Stimulated activated CD8-positive, alpha-beta memory T cell treated with anti-CD3 and anti-CD28 coated beads, Interleukin-7, amount 100 ng/mL, for 1 hour (primary cell): ENCODE measurements at places on chromosomes 6 and 20.

- no peak for DNase-seq
Measured at GRCh38 chr6:126664271-126664670, 324.4 kb downstream of the CENPW start.

GRCh38 chr6:81241126-81242041 is 511.1 kb downstream of the TENT5A start:
- DNase-seq = no peak

DNA sequence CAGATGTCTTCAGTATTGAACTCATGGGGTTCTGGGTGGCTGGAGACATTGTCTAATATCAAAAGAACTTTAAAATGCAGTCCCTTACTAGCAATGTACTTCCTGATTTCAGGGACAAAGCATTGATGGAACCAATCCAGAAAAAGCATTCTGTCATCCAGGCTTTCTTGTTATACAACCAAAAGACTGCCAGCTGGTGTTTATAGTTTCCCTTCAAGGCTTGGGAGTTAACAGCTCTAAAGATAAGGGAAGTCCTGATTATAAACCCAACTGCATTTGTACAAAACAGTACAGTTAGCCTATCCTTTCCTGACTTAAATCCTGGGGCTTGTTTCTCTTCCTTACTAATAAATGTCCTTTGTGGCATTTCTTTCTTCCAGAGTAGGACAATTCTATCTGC is 160.0 kb downstream of the COL21A1 start:
- DNase-seq = no peak

DNA sequence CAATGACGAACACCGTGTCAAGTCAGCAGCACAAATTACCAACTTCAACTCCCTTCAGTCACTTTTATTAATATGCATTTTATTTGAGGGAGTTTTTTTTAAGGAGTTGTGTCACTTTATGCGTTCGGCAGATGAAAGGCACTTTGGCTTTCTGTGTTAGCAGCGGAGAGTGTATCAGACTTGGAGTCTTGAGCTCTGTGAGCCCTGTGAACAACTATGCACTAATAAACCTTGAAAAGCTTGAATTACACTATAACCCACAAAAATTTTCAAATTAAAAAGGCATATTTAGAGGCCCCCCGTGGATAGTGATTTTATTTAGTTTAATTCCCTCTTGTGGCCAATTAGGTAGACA is 335.3 kb upstream of the NT5E start:
- no peak for DNase-seq

DNA sequence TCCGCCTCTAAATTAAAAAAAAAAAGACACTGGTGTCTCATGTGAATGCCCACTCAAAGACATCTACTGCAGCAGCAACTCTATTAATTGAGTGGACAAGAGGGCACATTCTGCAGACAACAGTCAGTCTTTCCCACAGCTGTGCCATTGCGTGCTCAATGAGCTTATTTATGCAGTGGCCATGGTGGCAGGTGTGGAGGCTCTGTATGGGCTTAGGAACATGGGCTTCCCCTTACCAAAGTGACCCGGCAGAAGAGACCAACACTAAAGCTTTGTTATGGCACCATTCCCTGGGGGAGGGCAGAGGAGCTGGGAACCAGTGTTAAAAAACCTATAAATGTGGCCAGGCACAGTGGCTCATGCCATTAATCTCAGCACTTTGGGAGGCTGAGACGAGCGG is 4.2 kb upstream of the VAPB start:
- DNase-seq = no peak

- no peak for DNase-seq
Measured at GRCh38 chr20:8757146-8757545, 311.7 kb upstream of the PLCB4 start.

DNA sequence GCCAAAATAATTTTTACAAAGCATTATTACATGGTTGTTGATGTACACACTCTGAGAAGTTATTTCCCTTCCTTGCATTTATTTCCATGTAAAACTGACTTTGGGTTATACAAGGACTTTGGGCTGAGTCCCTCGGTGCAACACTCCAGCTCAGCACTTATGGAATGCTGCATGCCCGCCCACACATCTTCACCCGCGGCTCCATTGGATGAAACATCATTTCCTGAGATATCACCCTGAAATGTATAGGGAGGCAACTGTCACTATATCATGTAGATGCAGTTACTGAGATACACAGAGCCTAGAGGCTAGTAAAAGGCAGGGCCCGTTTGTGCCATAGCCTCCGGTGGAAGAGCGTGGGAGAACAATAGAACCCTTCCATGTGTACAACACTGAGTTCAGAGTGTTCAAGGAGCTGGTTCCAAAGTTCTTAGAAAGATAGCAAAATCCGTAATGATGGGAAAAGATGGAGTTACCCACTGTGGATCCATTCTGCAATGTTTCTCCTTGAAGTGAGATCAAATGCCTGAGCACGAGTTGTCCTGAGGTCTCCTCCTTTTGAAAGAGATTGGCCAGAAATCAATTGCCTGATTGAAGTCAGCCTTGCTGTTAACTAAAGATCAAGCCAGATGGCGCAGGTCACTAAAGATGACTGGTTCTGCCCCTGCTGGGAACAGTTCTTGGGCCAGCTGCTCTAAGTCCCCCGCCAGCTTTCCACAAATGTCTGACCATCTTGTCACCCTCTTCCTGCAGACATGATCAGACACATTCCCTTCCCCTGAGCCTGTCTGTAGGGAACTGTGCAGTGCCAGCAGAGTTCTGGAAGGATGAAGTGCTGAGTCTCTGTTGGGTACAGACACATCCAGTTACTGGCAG is 100.9 kb upstream of the IYD start:
- no peak for DNase-seq

DNA sequence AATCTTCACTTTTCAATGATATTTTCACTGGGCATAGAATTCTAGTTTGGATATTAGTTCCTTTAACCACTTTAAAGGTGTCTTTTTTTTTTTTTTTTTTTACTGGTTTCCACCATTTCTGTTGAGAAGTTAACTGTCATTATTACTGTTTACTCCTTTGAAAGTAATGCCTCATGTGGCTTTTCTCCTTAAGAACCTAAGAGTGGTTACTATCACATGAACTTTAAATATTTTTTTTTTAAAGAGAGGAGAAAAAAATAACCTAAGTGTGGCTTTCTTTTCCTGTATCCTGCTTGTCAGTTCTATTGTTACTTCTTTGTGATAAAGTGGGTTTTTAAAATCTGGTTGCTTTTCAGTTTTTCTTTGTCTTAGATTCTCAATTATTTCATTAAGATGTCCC is 229.5 kb downstream of the CDH26 start:
- no peak for DNase-seq

DNA sequence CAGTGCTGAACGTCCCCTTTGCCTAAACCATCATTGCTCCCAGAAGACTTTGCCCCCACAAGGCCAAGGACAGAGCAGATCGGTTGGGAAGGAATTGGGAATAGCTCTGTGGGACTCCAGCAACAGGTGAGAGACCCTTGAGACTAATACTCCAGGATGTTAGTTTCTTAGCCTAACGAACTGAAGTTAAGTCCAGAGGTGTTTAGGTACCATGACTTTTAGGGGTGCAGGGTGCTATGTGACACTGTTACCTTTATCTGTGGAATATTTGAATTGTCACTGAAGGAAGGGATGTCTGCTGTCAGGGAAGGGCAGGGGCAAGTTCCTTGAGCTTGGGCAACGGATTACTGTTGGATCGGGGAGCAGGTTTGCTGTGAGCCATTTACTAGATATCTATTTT is 1.9 kb downstream of the BLCAP start:
- DNase-seq = no peak

DNA sequence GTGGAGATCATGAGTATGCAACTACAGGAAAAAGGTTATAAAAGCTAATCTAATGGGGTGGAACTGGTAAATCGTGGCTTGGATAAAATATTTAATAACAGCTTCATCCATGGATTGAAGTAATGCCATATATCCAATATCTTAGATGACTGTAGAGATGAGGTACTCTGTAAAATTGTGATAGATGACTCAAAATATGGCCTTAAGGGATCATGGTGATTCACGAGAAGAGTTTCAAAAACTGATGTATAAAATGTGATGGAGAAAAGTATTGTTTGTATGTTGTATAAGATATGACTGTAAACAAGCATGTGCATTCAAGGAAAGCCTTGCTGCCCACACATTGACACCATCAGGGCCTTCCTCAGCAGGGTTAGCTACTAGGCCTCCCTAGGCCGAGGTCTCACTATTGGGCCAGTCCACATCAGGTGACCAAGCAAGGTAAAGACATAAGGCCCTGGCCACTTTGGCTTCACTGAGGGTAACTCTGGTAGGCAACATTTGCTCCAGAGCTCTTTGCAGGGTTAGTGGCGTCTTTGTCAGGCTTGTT is 17.7 kb upstream of the CCN6 start:
- no peak for DNase-seq

GRCh38 chr6:44820321-44820720 is 432.8 kb downstream of the CDC5L start:
- DNase-seq = no peak

DNA sequence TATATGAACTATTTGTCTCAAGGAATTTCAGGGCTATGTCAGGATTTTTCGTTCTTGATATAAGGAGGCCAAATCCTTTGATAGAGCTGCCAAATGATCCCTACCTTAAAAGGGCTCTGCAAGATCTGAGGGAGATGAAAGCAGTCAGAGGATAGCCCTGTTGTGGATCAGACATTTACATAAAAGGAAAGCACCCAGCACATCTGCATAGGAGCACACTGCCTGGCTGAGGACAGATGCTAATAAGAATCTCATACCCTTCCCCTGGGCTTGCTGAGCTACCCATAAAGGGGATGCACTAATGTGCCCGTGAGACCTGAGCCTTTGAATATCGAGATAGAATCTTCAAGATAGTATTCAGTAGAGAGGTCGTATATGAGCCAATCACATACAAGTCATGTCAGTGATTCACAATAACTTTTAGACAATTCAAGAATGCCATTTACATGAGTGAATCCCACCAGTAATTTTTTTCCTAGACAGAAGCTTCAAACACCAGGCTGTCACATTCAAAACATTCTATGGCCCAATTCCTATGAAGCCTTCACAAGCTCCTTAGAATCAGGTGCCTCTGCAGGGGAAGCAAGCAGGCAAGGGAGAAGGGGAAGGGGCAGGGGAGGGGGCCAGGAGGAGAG is 71.1 kb downstream of the STMND1 start:
- DNase-seq = no peak

- no peak for DNase-seq
Measured at GRCh38 chr20:63737695-63737944, 1.2 kb downstream of the LIME1 start.

DNA sequence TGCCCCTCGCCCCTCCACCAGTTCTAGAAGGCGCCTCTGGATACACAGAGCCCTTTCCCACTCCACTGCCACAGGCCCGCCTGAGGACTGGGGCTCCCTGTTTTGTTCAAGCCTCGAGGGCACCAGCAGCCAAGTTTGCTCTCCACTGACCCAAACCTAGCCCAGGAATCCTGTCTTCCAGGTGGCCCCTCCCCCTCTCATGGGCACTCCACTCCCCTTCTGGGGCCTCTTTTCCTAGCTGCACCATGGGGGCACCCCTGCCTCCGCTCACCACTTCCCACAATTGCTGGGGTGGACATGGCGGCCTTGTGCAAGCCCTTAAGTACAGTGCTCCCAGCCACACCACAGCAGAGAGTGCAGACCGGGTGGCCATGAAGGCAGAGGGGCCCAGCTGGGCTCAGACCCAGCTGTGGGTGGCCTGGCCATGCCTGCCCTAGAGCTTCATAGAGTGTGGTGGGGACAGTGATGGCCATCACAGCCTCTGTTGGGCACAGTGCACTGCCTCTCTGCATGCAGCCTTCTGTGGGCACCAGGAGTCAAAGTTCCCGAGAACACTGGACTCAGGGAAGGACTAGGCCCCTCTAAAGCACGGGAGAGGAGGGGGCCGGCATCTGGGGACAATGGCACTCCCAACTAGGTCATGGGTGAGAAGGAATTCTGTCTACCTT is 1.3 kb downstream of the MYL9 start:
- DNase-seq = no peak

GRCh38 chr20:54107181-54107580 is 36.8 kb upstream of the BCAS1 start:
- DNase-seq = no peak

DNA sequence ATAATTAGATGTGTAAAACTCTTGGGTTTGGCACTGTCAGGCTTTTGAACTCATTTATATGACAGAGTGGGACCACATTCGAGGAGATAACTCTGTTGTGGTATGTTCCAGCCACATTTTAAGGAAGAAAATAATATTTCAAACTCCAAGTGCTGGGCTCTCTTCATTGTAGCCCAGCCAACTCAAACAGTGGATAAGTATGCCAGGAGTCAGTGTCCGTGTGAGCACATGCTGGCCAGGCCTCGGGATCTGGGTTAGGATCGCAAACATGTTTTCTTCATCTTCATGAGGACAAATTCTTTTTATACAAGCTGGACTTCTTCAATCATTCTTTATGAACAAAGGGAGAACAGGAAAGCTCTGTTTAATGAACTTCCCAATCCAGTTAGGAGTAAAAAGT is 497.5 kb downstream of the MAFB start:
- DNase-seq = no peak

GRCh38 chr6:98578016-98578415 is 256.4 kb upstream of the POU3F2 start:
- DNase-seq = no peak

DNA sequence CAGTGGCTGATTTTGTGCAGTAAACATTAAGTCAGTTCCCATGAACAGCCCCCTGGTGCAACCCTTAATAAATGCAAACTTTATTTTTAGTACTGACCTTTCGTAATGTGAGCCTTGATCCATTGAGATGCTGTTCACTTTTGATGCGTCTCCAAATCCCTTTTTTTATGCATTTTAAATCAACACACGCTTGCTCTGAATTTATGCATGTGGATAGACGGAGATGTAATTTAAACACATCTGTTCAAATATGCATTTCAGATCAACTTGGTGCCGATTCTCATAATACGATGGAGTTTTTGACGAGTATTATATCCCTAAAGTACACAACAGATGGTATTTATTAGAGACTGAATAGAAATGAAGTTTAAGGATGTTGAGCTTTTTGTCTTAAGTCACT is 505.7 kb downstream of the CDKAL1 start:
- no peak for DNase-seq

- no peak for DNase-seq
Measured at GRCh38 chr20:4919047-4919704, 82.1 kb downstream of the SLC23A2 start.

DNA sequence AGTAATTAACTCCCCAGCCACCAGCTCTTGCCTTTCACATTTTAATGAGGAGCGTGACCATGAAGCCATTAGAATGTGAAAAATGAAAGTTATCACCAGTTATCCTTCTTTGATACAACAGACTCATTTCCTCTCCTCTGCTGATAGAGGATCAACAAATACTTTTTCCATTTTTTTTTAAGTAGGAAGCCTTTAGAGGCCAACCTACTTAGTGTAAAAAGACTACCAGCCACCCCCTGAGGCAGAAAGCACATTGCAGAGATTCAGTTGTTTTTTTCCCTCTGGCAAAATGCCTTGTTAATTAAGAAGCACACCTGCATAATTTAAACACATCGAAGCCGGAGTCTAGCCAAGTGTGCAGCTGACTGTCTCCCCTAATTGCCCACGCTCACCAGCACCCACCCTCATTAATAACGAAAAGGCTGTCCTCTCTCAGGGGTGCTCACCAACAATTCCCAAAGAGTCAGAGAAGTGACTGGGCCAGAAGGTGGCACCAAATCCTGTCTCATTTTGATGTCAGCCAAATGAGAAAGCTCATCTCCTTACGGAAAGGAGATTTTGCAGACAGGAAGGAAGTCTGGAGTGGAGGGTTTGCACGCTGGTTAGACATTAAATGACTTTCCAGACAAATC is 60.9 kb upstream of the MC3R start:
- no peak for DNase-seq
